Stimulated activated CD4-positive, alpha-beta T cell treated with anti-CD3 and anti-CD28 coated beads, Interleukin-1b, Interleukin-23, amount 100 ng/mL, for 24 hours (primary cell): ENCODE measurements at places on chromosomes 4 and X.

DNA sequence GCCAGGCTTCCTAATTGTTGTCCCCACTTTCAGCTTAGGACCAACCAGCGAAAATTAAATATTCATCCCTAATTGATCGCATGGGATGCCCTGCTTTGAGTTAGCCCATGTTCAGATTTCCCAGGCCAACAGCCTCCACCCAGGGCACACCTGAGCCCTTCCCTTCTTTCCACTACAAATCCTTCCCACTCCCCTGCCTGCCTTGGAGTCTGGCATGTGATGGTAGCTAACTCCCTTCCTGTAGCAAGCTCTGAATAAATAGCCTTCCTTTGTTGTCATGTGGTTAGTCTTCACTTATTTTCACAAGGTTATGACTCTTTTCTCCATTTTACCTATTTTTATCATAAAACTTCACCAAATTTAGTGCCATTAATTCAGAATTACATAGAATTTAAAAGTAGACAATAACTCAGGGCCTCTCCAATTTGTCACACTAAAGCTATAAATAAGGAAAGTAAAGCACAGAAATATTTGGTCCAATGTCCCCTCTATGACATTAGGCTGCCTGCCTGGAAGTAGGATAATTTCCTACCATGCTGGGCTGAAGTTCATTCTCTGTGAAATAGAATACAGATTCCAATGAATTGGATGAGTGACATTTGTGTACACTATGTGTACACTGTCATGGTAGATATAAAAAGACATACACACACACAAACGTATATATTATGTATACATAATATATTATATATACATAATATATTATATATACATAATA lies 166.4 kb upstream of the CPEB2 start:
- no peak for DNase-seq

- no peak for DNase-seq
Measured at GRCh38 chr4:73723928-73724327, 16.4 kb upstream of the CXCL8 start.

GRCh38 chrX:154396973-154397887 lies 947 bp upstream of the RPL10 start:
- DNase-seq: peak; percentile 47

GRCh38 chrX:28520786-28521185 lies 66.5 kb upstream of the IL1RAPL1 start:
- DNase-seq: no peak

- peak; percentile 5 for DNase-seq
Measured at GRCh38 chrX:110407910-110408545, 49.4 kb downstream of the RTL9 start.

- DNase-seq: no peak
Measured at GRCh38 chrX:124256216-124256615, 76.2 kb upstream of the TEX13D start.

DNA sequence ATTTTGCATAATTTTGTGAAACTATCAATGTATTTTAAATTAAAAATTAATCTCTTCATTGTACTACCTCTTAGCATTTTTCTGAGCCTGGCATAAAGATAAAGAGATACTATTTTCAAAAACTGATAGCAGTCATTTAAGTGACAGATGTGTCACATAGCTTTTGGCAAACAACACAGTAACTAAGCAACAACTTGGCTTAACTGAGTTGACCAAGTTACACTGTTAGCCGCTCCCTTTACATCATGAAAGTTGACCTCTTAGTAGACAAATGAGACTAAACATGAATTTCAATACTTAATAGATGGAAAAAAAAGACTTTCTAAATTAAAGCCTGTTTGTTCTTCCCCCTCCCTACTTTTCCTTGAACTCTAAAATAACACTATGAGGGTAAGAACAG lies 62.0 kb downstream of the ATP8A1 start:
- no peak for DNase-seq

GRCh38 chrX:150051096-150051495 lies 112.8 kb upstream of the EOLA2 start:
- DNase-seq: no peak

GRCh38 chr4:152106113-152106763 lies 345.4 kb upstream of the GATB start:
- no peak for DNase-seq

GRCh38 chr4:2245787-2246275 lies 3.9 kb upstream of the HAUS3 start:
- no peak for DNase-seq
